ENCODE measurements at places on chromosomes 4 and X.

- DNase-seq = peak; percentile 0
These were observed 457.4 kb downstream of the IL1RAPL1 start for GRCh38 chrX:29044423-29045184.

GRCh38 chr4:133891011-133891410, 310.6 kb downstream of the PABPC4L start:
- DNase-seq = no peak

DNA sequence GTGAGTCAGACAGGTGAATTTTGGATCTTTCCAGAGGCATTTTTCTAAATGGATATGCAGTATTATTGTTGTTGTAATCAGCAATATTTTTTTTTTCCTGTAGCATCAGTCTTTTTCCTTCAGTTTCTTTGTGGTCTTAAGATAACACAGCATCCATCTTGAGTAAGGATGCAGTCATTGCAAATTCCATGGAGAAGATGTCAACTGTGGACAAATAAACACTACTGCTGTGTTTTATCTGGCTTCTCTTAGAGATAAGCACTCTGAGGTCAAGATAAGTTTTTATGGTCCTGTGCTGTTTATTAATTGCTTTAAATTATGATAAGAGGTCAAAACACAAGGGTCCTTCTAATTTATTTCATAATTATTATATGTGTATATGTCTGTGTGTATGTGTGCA, 1255.7 kb downstream of the ADGRL3 start:
- DNase-seq = no peak

DNA sequence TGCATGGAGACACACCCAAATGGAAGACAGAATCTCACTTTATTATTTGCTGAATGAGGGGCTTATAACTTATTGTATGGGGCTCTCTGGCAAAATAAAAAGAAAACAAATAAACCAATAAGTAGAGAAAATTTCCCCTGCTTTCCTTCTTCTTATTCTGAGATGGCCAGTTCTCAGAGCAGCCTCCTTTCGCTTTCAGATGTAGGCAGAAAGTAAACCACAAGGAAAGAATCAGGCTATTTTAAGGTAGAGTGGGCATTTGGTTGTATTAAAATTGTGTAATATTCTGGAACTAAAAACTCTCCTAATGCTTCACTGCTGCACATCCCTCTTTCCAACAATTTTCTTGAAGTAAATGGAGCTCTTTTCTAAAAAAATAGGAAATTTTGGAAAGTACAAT, 241.8 kb downstream of the GALNTL6 start:
- DNase-seq = no peak

DNA sequence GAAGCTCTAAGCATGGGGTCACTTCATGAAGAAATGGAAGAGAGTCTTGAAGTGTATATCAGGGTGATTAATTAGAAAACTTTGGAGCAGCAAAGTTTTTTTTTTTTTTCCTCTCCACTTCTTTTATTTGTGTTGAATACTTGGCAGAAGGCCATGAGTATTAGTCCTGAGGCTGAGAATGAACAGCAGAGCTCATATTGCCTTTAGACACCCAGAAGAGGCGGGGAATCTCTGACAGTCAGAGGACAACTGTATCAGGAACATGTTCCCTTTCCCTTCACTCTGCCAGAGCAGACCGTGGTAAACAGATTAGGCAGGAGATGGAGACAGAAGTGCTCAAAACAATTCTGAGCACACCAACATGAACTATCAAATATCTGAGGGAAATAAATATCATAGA, 300.9 kb downstream of the FAM47A start:
- no peak for DNase-seq

- DNase-seq = no peak
These were observed 300.1 kb upstream of the DDX53 start for GRCh38 chrX:22699581-22700091.

Measured in NCI-H82 (cell line).